ENCODE measurements at places on chromosomes 3 and 15. TPM values are rescaled to one million over a fixed set of nuclear protein-coding genes. Genes with fewer than 3 reads are reported as not detected.

GRCh38 chr3:130073582-130073981, 8.0 kb upstream of the ALG1L2 start:
- DNase-seq, result no peak

DNA sequence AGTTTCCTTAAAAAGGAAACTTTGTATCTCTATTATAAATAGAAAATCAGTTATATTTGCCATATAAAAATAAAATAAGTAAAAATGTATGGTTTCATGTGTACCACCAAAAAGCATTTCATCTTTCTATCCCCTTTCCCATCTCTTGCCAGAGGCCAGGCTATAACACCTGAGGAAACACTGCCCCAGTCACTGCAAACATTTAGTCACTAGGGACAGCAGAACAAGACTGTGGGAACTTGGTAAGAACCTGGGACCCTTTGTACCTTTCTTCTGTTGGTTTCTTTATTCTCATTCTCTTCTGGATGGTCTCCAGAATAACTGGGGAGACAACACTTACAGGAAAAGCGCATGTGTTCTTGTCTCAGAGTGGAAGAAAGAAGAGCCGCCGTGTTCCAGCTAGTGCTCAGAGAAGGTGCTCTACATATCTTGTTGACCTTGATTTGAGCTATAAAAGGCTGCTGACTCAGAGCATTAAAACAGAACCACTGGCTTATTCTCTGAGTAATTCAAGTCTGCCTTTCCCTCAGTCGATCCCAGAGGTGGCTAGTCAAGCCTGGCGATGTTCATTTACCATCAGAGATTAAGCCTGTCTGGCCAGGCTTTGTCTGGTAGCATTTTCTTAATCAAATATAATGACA, 361.6 kb downstream of the RBMS3 start:
- no peak for DNase-seq

- peak; percentile 87 for DNase-seq
Measured at GRCh38 chr15:43776101-43776717, 557 bp downstream of the ELL3 start.

Gene SLC12A8
- 26.5 TPM for total RNA-seq

Gene C3orf70
- total RNA-seq, result 4.1 TPM

GRCh38 chr3:173770011-173770410, 372.5 kb downstream of the NLGN1 start:
- DNase-seq, result no peak

GRCh38 chr3:113111011-113111707, 100.2 kb upstream of the BOC start:
- no peak for DNase-seq

Gene RPL35A
- 519 TPM for total RNA-seq

Gene RAD51
- total RNA-seq, result 1.1 TPM

- no peak for DNase-seq
Measured at GRCh38 chr3:114441386-114441785, 147.6 kb downstream of the TIGIT start.

DNA sequence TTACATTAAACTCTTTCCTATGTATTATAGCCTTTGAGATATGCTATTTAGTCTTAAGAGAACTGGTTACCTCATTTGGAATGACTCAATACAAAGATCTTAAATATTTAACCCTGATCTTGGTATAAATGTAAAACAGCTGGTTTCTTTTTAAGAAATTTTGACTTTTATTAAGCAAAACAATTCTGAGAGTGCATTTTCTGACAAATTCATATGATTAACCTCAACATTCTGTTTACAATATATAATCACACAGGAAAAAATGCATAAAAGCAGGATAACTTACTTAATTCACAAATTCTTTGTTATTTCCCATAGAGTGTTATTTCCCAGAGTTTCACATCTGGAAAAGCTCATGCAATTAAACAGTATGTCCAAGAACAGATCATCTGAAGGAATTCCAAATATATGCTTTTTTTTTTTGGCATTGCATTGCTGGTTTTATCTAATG, 400.4 kb upstream of the THBS1 start:
- no peak for DNase-seq

GRCh38 chr15:80557441-80558234, 137.5 kb upstream of the ABHD17C start:
- no peak for DNase-seq

GRCh38 chr3:132285620-132285945, 31.6 kb upstream of the ACP3 start:
- DNase-seq, result no peak

DNA sequence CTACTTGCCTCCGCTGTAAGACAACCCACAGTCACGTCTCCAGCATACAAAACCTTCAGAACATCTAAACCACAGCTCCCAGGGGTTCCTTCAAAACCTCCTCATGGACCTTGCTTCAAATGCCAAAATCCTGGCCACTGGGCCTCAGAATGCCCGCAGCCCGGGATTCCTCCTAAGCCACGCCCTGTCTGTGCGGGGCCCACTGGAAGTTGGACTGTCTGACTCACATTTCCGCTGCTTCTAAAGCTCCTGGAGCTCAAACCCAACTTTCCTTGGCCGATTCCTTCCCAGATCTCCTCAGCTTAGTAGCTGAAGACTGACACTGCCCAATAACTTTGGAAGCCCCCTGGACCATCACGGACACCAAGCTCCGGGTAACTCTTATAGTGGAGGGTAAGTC, 17.9 kb upstream of the OR5H6 start:
- no peak for DNase-seq

DNA sequence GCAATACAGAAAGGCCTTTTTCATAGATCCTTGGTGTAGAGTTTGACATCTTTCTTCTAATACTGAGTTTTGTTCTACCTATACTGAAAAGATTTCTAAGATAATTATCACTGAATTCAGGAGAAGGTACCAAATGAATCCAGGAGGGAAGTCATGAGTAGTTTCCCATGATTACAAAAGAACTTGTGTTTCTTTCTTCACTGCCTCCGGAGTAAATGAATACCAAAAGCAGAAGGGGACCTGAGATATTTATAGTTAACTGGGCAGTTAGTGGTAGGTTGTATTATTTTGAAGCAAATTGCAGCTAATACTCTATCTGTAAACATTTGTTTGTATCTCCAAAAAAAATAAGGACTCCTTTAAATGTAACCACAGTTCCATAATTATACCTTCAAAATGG, 175.4 kb downstream of the SUCNR1 start:
- no peak for DNase-seq

DNA sequence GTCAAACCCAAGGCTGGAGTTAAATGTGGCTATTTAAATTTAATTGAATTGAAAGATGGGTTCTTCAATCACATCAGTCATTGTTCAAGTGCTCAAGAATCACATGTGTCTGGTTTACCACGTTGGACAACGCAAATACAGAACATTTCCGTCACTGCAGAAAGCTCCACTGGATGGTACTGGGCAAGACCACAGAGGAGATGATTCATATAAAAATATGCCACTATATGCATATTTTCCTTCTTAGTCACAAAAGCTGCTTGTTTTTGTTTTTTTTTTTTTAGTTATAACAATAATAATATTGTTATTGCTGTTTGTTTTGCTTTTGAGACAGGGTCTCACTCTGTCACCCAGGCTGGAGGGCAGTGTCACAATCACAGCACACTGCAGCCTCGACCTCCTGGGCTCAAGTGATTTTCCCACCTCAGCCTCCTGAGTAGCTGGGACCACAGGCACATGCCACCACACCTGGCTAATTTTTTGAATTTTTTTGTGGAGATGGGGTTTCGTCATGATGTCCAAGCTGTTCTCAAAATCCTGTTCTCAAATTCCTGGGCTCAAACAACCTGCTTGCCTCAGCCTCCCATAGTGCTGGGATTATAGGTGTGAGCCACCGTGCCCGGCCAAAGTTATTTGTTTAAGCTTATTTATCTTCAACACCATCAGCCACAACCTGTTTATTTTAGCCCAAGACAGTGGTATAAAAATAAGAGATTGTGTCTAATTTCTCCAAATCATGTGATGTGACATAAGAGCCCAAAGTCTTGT, 19.4 kb downstream of the RTP3 start:
- no peak for DNase-seq

- no peak for DNase-seq
Measured at GRCh38 chr3:43388915-43389314, 102.6 kb downstream of the SNRK start.

DNA sequence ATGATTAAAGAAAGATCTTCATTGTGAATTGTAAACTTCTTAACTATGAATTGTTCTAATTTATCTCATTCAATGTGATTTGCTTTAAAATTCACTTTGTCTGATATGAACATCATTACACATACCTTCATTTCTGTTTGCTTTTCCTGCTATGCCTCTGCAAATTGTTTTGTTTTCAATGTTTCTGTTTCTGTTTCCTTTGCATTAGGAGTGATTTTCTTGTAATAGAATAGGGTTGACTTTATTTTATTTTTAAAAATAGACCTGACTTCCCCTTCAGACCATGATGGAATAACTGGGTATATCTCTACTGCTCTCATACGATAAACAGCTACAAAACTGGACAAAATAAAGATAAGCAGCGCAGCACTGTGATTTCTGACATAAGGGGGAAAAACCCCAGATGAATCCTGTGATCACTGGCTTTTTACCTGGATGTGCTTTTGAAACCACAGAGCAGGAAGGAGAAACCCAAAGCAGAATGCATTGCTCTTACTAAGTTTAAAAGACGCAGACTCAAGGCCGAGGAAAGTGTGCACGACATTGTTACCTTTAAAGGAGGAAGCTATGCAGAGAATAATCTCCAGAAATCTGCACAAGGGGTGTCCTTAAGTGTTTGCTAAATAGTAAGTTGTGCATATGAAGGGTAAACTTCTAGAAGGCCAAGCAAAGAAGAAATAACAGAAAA, 420.2 kb downstream of the TBC1D5 start:
- DNase-seq, result no peak

DNA sequence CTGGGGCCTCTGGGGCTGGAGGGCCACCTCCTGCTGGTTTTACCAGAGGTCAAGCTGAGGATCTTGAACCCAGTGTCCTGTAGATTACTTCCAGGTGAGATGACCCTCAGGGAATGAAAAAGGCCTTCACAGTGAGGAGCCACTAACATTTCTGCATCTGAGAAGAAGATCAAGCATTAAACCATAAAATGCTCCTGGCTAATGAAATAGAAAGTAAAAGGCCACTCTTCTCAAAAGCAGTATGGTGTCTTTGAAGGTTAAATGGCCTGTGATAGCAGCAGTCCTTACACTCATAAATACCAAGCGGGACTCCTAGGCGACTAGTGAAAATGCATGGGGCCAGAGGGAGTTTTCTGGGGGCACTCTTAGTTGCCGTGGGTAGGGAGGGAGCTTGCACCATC, 47.0 kb upstream of the RGMA start:
- no peak for DNase-seq

DNA sequence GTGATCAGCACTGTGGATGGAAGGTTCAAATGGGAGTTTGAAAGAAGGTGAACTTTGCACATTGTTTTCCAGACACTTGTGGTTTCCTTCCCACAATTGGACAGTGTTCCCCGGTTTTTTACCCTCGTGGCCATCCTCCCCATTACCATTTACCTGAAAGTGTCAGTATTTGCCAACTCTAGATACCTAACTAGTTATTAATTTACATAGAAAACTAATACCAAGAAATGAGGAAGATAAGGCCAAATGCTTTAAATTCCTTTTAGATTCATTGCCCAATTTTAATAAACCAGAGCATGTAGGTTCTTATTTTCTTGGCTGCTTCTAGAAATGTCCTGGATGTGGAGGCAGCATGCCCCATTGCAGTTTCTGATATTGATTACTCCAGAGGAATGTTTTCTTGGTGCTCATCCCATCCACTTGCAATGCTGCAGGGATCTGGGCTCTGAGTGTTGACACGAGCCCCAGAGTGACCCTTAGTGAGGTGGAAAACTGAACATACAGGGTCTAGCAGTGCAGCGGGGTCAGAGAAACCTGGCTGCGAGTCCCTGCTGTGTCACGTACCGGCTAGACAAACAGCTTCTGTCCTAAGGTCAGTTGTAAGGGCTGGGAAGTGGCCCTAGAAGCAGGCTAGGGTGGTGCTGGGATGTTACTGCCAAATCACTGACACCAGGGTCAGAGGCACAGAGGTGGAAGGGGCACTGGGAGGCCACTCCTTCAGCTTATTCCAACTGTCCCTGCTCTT, 23.5 kb downstream of the LSM3 start:
- DNase-seq, result no peak

Gene FBXO40
- not detected for total RNA-seq

DNA sequence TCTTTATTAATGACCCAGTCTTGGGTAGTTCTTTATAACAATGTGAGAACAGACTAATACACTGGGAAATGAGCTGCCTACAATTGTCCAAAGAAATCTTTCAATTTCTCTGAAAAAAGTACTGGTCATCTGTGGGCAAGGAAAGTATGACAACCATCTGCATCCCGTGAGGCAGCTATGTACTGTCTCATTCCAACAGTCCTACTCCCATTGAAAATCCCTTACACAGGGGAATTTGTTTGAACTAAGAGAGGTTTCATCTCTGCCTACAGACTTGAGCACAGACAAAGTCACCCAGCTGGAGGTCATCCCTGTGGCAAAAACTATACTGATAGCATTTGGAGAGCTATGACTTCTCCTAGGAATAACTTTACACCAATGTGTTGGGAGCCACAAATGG, 27.1 kb downstream of the SHC4 start:
- DNase-seq, result no peak

DNA sequence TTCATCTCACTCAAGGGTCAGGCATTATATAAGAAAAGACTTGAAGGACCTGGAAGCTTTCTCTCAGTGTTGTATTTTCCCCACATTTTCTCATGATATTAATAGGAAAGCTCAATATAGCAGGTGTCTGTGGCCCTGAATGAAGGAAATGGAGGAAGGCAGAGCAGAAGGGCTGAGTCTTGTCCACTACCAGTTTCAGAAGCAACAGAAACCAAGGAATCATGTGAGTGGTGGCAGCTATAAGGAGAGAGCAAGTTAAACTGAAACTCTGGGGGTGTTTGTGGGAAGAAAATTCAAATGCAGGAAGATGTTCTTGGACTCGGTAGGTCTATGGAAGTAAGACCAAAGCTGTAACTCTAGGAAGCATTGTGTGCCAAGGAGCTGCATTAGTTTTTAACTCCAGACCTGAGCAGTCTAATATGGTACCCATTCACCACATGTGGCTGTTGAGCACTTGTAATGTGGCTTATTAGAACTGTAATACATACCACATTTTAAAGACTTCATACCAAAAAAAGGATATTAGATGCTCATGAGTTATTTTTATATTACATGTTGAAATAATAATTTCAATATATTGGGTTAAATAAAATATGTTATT, 278.8 kb upstream of the GADL1 start:
- DNase-seq, result no peak

Gene ABHD10
- 20.9 TPM for total RNA-seq

DNA sequence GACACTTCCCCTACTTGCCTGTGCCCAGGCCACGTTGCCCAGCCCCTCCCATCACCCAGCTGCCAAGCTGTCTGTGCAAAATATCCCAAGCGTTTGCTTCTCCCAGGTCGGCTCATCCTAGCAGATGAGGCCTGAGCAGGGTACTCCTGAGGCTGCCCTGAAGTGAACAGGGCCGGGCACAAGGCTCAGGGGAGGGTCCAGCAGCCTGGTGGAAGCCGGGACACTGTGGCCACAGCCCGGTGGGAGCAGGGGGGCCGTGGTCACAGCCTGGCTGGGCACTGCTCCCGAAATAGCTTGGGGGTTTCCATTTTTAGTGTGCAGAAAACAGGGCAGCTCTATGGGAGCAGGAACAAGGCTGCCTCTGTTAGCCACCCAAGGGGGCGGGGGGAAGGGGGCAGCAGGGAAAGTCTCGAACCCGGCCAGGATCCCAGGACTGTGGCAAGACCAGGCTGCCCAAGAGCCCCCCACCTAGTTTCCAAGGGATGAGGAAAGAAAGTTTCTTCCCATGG, 3.4 kb downstream of the PLXNB1 start:
- no peak for DNase-seq

GRCh38 chr3:197734667-197735318, 1.9 kb downstream of the RUBCN start:
- DNase-seq, result no peak

Gene CELSR3
- 2.3 TPM for total RNA-seq

Gene FAM162A
- 9.9 TPM for total RNA-seq

Measured in Peyer's patch (tissue), 4 donors.